ENCODE measurements at places on chromosomes 2 and 18.

GRCh38 chr2:187081461-187081860 lies 232.5 kb upstream of the ZSWIM2 start:
- DNase-seq: no peak

DNA sequence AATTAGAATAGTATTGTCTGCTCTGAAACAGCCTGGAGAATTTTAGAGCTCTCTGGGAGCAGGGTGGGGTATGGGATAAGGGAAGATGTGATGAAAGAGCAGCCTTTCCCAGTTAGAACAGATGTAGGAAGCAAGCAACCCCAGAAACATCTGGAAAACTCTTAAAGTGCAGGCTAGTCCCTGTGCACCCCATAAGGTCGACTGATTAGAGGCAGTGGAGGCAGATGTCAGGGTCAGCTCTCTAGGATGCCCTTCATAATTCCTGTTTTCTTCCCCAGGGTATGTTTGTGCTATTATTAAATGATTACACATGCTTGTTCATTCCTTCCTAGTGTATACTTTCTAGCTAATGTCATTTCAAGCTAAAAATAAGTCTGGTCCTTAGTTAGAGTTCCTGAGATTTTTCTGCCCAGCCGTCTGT lies 41.7 kb downstream of the PTPRM start:
- DNase-seq: no peak

- DNase-seq: no peak
Observed at GRCh38 chr2:225693259-225693658, 293.7 kb downstream of the NYAP2 start.

DNA sequence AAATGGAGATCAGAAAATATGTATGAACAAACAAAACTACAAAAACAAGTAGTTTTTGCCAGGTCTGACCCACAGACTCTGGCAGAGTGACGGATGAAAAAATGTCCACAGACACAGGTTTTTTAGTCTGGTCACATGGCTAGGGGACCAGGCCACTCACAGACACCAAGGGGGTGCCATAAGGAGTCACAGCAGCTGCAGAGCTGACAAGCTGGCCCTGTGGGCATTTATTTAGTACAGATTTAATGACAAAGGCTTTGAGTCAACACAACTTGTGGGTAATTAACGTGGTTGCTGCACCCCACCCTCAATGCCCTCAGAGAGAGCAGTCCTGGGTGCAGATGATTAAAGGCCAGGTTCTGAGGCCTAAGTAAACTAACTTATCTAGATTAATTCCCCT lies 76.0 kb downstream of the SH3YL1 start:
- DNase-seq: no peak

GRCh38 chr18:72460210-72460680 lies 83.9 kb downstream of the CBLN2 start:
- no peak for DNase-seq

DNA sequence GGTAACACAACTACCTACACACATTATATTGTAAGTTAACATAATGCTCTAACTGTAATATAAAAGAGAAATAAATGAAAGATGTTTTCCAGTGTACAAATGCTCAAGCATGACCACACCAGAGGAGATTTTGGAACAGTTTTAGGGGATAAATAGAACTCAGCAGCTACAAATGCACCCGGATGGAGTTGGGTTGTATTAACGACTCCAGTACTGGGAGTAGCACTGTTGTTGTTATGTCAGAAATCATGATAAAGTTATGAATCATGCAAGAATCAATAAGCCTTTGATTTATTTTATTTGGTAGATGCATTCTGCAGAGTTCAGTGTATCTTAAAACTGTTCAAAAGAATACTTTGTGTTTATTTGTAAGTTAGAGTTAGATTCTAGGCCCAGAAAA lies 126.9 kb downstream of the MAP3K20 start:
- DNase-seq: no peak

DNA sequence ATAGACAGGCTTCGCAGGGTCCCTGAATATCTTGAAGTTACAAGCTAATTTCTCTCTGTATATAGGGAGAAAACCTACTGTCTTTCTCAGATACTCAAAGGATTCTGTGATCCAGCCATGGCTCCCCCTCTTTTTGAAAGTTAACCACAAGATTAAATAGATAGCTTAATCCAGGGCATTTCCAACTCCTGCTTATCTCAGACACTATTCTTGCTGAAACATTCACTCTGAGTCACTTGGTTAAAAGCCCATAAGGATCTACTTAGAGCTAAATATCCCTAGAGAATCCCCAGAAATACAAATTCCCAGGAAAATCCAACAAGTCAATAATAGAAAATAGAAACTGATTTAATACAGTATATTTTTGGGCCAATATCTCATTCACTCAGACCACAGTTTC lies 179.1 kb upstream of the LYPD1 start:
- DNase-seq: no peak

- no peak for DNase-seq
Observed at GRCh38 chr2:17306706-17307105, 211.5 kb downstream of the RAD51AP2 start.

GRCh38 chr2:230721712-230722111 lies 9.1 kb downstream of the CAB39 start:
- no peak for DNase-seq

GRCh38 chr2:46299365-46300263 lies 2.4 kb downstream of the EPAS1 start:
- no peak for DNase-seq

GRCh38 chr2:121513597-121514333 lies 16.9 kb upstream of the RNU4ATAC start:
- no peak for DNase-seq

DNA sequence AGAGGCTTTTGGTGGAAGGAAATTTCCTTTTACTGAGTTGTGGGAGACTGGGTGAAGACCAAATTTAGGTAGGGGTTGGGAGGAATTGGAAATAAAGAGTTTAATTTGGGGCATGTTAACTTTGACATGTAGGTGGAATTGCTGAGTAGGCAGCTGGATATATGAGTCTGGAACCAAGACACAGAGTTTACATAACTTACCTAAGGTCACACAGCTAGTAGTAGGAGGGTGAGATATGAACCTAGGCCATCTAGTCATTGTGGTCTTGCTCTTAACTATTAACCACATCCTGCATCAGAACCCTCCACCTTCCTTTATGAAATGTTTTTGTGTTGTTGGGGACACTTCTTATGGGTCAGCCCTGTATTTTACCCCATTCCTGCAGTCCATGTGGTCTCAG lies 113.1 kb downstream of the ICOS start:
- no peak for DNase-seq

DNA sequence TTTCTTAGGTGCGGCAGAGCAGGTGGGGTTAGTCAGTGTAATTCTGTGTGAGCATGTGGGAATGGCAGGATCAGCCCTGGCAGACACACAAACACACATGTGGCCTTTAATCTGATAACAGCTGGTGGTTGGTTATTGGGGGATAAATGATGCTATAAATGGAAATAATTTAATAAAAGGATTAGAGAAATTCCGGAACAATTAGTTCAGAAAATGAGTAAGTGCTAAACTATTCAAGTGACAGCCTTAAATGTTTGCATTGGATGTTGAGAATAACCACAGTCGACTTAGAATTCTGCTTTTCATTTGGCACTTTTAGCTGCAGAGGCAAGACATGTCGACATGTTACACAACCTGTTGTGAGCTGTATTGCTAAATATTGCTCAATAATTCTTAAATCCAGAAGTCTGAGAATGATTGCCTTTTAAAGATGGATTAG lies 7.2 kb downstream of the SMYD1 start:
- no peak for DNase-seq
